ENCODE measurements at places on chromosomes 1 and 21.

- DNase-seq = no peak
Observed at GRCh38 chr1:154938604-154939399, 2.3 kb upstream of the PMVK start.

- no peak for DNase-seq
Observed at GRCh38 chr1:10917513-10918454, 94.7 kb upstream of the TARDBP start.

- no peak for DNase-seq
Observed at GRCh38 chr1:98906809-98907208, 97.9 kb downstream of the PLPPR5 start.

GRCh38 chr21:22516230-22516629, 1518.0 kb downstream of the NCAM2 start:
- no peak for DNase-seq

GRCh38 chr1:155657463-155657862, 31.1 kb downstream of the YY1AP1 start:
- DNase-seq = no peak

DNA sequence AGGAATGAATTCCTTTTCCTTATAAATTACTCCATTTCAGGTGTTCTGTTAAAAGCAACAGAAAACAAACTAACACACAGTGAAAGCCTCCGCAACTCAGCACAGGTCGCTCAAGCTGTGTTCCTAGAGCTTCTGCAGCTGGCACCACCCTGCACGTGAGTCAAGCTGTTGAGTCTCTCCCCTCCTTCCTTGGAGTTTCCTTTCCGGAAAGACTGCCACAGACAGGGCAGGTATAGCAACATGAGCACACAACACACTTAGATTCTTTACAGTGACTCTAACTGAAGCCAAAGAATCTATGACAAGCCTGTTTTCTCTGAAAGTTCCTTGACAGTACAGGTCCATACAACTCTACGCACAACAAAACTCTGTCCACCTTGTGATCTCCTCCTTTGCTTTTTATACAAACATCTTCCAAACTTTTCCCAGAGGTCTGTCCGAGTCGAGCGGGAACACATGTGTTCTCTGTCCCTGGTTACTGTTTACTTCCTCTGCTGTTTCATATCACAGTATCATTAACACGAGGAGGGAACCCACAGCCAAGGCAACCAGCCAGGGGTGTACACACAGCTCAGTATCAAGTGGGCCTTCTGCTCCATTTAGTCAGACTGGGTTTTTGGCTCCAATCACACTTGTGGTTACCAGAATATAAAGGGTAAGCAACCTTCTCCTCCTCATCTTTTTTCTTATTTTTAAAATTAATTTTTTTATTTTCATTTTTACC, 38.7 kb upstream of the DESI2 start:
- DNase-seq = no peak

- DNase-seq = no peak
Observed at GRCh38 chr1:18651713-18652112, 21.1 kb downstream of the PAX7 start.
